Amniotic epithelial cell (primary cell): ENCODE measurements at places on chromosomes 3 and 15.
A peak's percentile ranks its signal among the peaks of the same experiment; 100 is the strongest.

- no peak for DNase-seq
These were observed 33.1 kb downstream of the GABRB3 start for GRCh38 chr15:26739791-26740190.

DNA sequence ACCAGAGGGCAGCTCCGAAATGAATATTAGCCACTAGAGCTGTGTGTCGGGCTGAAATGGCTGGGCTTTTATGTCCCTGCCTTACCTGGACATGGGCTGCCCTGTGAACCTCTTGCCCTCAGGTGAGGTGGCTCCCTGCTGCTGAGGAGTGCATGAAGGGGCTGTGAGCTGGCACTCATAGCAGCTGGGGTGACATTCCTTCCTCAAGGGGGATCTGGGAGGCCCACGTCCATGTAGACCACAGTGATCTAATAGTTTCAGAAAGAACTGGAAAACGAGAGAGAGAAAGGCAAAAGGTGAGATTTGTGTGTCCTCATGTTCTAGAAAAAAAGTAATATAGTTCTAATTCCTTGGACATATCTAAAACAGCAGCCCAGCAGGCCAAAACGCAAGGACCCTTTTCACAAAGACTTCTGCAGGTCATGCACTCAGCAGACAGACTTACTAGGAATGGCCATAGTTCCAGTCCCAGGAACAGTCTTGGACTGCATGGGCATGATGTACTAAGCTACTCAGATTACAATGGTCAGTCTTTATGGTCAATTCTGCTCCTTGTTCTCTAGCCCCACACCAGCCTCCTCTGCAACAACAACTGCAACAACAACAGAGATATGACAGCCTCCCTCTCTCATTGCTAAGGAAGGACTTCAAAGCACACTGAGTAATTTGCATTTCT lies 10.8 kb upstream of the SLC24A5 start:
- DNase-seq, result no peak

GRCh38 chr3:57832900-57833313 lies 76.8 kb downstream of the SLMAP start:
- no peak for DNase-seq

DNA sequence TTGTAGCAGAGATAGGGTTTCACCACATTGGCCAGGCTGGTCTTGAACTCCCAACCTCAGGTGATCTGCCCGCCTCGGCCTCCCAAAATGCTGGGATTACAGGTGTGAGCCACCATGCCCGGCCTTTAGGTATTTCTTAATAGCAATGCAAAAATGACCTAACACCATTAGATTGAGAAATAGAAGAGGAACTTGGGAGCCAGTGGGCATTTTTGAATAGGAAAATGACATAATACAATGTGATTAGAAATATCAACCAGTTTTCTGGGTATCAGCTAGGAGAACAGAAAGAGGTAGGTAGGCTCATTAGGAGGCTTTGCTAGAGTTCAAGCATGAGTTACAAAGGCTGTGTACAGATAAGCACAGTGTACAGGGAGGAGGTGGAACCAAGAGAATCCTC lies 101.8 kb upstream of the TBC1D5 start:
- no peak for DNase-seq

DNA sequence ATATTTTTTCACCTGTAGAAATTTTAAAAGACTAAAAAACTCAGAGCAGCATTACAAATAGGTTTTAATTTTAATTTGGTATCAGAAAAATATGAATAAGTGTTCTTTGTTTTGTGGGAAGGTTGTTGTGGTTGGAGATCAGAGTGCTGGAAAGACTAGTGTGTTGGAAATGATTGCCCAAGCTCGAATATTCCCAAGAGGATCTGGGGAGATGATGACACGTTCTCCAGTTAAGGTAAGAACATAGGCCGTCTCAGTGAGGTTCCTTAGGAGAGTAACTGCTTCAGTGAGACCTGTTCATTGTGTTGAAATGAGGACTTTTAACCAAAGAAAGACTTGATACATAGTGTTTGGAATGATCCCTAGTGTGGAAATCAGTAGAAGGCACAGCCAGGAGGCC lies 44.8 kb downstream of the OPA1 start:
- DNase-seq, result peak; percentile 23

GRCh38 chr3:37588758-37589157 lies 272.9 kb upstream of the CTDSPL start:
- no peak for DNase-seq

GRCh38 chr3:43207628-43208085 lies 78.7 kb upstream of the SNRK start:
- DNase-seq, result no peak

DNA sequence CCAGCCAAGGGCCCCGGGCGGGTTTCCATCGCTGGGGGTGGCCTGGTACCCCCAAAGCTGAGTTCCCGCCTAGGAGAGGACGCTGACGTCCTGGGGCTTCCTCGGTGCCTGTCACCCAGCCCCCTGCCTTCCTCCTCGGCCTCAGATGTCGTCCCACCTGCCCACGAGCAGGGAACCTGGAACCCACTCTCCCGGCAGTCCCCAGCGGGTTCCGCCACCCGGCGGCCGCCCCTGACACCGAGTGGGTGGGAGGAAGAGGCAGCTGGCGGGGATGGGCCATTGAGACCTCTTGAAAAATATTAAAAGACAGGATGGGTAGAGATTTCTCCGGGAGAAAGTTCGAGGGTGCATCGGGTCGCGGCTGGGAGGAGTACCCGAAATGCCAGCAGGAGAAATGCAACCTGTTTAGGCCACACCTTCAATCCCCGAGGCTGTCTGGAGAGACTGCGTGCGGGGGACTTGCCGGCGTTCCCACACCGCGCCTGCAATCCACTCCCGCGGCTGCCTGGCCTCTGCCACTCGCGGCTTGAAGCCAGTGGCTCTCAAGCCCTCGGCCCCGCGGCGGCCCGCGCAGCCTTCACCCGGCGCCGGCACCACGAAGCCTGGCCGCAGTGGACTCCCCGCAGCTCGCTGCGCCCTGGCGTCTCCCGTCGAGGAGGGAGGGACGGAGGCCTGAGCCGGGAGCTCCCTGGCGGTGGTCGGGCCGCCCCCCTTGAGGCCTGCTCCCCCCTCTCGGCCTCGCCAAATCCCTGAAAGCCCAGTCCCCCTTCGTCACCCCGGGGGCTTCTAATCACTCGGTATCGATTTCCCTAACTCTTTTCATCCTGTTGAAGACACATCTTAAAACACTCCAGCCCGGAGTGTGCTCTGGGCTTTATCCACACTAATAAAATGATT lies 8.6 kb upstream of the NR2F2 start:
- no peak for DNase-seq

DNA sequence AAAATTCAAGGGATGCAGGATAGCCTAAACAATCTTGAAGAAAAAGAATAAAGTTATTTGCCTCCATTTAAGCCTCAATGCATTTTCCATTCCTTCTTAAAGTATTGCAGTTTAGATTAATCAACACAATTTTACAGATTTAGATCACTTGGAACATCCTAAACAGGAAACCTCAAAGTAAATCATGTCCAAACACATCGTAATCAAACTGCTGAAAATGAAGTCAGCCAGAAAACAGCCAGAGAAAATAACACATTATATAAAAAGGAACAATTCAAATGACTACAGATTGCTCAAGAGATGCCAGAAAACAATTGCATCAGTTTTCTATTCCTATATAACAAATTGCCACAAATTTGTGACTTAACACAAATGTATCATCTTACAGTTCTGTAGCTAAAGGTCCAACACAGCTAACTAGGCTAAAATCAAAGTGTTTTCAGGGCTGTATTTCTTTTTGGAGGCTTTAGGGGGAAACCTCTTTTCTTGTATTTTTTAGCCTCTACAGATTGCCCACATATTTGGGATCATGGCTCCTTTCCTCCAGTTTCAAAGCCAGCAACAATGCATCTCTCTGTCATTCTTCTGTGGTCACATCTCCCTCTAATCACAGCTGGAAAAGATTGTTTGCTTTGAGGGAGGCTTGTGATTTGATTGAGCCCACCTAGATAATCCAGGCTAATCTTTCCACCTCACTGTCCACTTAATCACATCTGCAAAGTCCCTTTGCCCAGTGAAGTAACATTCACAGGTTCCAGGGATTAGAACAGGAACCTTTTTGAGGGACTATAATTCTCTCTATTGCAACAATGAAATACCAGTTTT lies 543.3 kb upstream of the UBE2E2 start:
- DNase-seq, result no peak
